PC-9 (cell line): ENCODE measurements at places on chromosomes 12 and 14.

- DNase-seq: peak; percentile 50
Measured at GRCh38 chr14:34258318-34258717, 203.7 kb downstream of the SPTSSA start.

DNA sequence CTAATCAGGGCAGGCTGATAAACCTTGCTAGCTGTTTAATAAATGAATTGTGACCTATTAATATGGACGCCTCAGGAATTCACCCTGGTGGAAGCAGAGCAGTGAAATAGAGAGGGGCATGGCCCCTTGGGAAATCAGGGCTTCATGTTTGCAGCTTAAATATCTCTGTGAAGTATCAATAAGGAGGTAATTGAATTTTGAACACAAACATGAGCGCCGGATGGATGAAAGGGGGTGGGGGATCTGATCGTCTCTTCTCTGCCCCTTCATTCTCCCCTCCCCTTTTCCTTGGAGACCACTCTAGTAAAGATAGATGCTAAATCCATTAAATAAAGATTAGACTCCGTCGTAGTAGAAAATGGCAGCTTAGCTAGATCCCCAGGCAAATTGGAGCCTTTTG lies 70.5 kb downstream of the LIN52 start:
- DNase-seq: no peak

GRCh38 chr12:58922849-58923248 lies 2.5 kb upstream of the LRIG3 start:
- DNase-seq: no peak

GRCh38 chr12:88393017-88393767 lies 187.1 kb downstream of the KITLG start:
- DNase-seq: no peak

DNA sequence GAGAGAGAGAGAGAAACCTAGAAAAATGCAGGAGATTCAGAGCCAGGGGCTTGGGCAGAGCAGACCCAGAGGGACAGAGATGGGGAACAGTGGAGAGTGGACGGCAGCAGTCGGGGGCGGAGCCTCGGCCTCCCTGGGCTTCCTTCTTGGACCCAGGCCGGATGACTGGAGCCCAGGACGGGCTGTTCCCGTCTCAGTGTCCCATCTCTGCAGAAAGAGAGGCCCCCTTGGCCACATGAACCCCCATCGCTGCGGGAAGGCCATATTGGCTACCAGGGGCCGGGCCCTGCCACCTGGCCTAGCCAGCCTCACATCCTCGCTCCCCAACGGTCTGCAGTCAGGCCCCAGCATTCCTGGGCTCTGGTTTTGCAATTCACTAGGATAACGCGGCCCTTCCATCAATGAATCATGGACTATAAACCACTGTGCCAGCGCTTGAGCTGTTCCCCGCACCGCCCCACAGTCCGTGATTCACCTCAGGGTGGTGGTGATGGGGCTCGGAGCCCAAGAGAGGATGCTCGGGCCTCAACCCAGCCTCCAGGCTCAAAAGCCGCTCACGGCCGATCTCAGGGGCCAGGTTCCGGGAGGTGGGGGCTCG lies 116.5 kb downstream of the RFLNA start:
- no peak for DNase-seq

GRCh38 chr12:62632411-62632918 lies 165.8 kb downstream of the MON2 start:
- DNase-seq: no peak

GRCh38 chr14:21405097-21405496 lies 21.3 kb upstream of the SUPT16H start:
- no peak for DNase-seq

DNA sequence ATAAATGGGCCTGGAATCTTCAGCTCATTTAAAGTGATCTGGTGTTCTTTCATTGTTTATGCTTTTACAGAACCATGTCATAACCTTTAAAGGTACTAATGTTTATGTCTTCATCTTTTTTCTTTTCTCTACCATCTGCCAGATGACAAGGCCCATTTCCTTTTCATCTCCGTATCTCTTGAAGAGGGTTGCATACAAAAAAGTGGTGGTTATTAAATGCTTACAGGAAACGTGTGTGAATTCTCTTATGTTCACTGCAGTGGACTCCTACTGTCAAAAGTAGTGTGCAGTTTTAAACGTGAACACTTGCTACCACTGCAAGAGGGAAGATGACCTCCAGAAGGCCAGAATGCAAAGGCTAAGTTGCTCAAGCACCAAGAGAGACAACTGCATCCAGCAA lies 91.4 kb downstream of the TTC7B start:
- no peak for DNase-seq

GRCh38 chr14:99612071-99612737 lies 8.2 kb upstream of the CCDC85C start:
- no peak for DNase-seq

GRCh38 chr12:14982991-14983390 lies 10.1 kb downstream of the PDE6H start:
- DNase-seq: no peak

- DNase-seq: peak; percentile 56
Measured at GRCh38 chr14:73630009-73630780, 14.6 kb upstream of the DNAL1 start.

- DNase-seq: peak; percentile 96
Measured at GRCh38 chr14:68232300-68233055, 412.9 kb downstream of the RAD51B start.

GRCh38 chr14:76022991-76023390 lies 37.4 kb downstream of the IFT43 start:
- DNase-seq: no peak

DNA sequence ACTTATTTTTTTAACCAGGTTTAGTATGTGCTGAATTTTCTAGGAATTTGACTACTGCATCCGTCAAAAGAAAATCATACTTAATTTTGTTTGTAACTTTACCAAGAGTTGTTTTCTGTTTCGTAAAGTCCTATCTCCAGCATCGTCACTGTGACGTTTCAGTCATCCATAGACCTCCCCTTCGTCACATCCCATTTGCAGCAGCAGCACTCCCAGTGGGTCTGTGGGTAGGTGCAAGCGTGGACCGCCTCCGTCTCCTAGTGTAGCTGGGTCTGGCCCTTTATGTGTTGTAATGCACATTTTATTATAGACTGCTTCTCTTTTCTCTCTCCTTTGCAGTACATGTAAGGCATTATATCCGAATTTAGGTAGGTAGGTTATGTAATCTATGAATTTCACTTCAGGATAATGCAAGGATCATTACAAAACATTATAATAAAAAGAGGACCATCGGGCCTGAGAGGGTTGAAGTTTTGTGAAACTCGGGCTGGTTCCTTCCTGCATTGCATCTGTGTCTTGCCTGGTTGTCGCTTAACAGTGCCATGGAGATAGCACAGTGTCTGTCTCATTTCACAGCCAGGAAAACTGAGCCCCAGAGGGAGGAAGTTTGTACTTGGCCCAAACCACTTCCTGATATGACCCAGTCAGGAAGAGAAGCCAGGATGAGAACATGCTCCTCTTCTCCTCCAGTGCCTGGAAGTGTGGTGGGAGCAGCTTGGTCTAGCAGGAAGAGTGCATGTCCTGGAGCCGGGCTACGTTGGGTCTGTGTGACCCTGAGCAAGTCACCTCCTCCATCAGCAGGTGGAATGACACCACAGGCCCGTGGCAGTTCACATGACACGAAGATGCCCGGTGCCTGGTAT lies 41.3 kb downstream of the EVL start:
- no peak for DNase-seq

DNA sequence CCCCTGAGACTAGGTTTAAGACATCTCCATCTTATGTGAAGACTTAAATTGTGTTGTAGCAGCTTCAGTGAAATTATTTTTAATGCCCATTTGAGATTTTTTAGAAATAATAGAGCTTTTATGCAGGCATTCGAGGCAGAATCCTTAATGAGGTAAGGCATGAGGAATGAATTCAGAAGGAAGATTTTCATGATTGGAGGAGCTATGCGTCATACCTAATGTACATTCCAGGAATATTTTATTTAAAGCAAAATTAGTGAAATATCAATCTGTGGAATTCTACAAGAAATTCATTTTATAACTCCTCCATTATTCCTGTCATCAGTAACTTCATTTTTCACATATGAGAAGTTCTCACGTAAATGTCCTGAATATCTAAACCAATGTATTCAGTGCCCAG lies 36.0 kb upstream of the GARIN6 start:
- DNase-seq: no peak

GRCh38 chr14:79543967-79544697 lies 667.2 kb downstream of the DIO2 start:
- no peak for DNase-seq

- DNase-seq: peak; percentile 46
Measured at GRCh38 chr14:102320033-102320660, 601 bp downstream of the ZNF839 start.

- peak; percentile 10 for DNase-seq
Measured at GRCh38 chr14:96363751-96364336, 518 bp downstream of the GSKIP start.

DNA sequence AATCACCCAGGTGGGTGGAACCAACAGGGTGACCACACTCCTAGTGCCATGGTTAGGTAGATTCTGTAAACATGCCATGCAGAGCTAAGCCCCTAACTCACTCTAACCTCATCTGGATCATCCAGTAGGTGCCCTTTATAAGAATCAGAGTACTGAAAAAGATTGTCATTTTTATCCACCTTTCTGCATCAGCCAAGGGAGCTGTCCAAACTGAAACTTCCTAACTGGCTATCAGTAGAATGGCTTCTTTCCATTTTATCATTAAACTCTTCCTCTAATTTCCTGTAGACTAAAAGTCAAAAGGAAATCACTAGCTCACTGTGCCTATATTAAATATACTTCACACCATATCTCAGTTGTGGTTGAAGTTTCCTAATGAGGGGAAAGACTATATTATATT lies 6.5 kb downstream of the KCNK10 start:
- DNase-seq: no peak

DNA sequence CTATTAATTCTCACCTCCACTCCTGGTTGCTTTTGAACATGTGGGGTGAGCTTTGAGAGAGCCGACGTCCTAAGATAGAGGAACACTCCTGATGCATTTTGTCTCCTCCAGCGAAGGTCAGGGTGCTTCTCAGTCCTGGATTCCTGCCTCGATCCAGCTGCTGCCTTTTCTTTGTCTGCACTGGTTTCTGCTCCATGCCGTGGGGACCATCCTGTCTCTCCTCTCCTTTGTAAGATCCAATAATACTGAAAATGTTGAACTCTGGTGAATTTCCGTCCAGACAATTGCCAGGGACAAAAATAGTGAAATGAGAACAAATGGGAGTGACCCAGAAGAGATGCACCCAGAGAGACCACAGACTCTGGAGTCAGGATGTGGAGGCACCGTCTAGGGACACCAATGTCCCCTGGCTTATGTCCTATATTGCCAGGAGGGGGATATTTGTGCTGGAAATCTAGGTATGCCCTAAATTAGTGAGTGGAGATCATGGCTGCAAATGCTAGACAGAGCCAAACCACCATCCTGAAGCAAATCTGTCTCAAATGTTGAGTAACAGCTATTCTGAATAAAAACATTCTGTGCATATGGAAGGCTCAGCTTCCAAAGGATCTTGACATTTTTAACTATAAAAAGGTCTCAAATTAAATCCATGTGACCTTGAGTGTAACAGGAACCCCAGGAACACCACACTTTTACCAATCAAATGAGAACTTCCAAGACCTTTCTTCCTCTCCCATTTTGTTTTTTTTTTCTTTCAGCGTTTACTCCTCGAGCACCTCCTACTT lies 170.9 kb downstream of the PPM1H start:
- DNase-seq: no peak

DNA sequence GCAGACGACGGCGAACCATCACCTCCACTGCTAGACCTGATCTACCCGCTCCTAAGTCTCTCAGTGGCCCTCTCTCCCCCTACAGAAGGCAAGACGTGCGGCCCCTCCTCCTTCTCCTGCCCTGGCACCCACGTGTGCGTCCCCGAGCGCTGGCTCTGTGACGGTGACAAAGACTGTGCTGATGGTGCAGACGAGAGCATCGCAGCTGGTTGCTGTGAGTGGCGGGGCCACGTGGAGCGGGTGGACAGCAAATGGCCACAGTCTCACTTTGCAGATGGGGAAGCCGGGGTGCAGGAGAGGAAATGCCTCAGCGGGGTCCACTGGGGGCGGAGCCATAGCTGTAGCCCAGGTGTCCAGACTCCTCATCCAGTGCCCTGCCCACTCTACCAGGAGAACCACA lies 21.4 kb upstream of the NXPH4 start:
- no peak for DNase-seq

DNA sequence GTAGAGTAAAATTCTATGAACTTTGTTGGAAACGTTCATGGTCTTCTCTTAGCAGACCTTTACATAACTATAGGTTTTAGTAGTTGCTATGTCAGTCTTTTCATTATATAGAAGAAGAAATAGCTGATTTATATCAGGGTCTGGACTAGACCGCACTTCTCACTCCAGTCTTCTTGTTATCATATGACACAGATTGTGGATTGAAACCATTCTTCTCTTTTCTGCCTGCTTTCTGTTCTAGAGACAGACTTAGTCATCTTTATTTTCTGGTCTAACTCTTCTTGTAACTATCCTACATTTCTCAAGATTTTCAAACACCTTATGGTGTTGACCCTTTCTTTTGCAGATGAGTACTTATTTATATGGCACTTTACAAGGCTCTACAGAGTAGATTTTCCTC lies 55.7 kb downstream of the PCNX1 start:
- DNase-seq: no peak

DNA sequence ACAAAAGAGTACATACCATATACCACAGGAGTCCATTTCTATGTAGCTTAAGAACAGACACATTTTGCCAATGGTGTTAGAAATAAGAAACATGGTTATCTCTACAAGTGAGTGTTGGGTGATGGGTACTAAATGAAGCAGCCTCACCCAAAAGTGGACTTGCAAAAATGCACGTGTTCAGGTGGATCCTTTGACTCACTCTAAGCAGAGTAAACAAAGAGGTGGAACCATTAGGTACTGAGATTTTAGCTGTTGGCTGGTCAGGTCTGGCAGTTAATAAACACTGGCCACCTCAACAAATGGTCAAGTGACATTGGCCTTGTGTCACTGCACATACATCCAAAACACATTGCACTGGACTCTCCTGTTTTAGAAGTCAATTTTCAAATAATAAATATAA lies 27.6 kb downstream of the EVL start:
- DNase-seq: no peak

DNA sequence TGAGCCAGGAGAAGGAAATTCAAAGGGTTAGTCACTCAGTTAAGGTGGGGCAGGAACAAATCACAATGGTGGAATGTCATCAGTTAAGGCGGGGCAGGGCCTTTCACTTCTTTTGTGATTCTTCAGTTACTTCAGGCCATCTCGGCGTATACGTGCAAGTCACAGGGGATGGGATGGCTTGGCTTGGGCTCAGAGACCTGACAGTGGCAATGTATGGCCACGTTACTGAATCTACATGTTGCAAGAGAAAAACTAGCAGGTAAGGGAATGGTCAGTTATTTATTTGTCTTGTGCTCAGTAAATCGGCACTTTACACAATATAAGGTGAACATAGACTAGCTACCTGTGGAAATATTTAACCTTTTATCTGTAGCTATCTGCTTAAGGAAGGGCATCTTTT lies 11.9 kb downstream of the SLCO1B3 start:
- DNase-seq: peak; percentile 64

GRCh38 chr14:36113341-36113740 lies 63.2 kb downstream of the PTCSC3 start:
- DNase-seq: no peak

DNA sequence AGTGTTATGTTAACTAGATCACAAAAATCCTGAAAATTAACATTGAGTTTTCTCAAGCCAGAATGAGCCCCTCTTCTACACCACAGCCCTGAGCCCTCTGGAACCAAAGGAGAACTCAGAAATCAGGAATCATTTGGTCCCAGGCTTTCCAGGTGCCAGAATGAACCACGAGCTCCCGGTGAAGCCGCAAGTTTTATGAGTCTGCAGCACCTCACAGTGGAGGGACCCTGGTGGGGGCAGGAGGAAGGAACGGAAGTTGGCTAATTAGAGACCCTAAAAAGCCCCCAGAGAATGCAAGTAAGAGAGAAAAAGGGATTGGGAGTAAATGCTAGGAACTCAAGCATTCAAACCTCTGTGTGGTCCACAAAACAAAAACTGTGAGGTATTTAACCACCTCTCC lies 52.9 kb upstream of the BCL2L14 start:
- DNase-seq: no peak
